ENCODE measurements at places on chromosomes 3 and 15. TPM values are rescaled to one million over a fixed set of nuclear protein-coding genes. Genes with fewer than 3 reads are reported as not detected.

HDC gene
- total RNA-seq: 0.05 TPM

GOLGA6L2 gene
- total RNA-seq: not detected

SLC12A1 gene
- not detected for total RNA-seq

LRRN1 gene
- not detected for total RNA-seq

GOLGA6D gene
- total RNA-seq: not detected

SYNPR gene
- total RNA-seq: not detected

A4GNT gene
- not detected for total RNA-seq

AADAC gene
- total RNA-seq: 9.0 TPM

DIPK2A gene
- total RNA-seq: 6.0 TPM

SLC25A26 gene
- total RNA-seq: 17.8 TPM

ARL6 gene
- 2.9 TPM for total RNA-seq

SERINC4 gene
- total RNA-seq: 0.15 TPM

B3GALNT1 gene
- 0.18 TPM for total RNA-seq

THRB gene
- total RNA-seq: 1.3 TPM

TMEM207 gene
- total RNA-seq: not detected

LSM3 gene
- total RNA-seq: 20.8 TPM

CLSTN2 gene
- total RNA-seq: 0.05 TPM

ANKRD28 gene
- 75.8 TPM for total RNA-seq

RPS27L gene
- total RNA-seq: 340 TPM

VEPH1 gene
- total RNA-seq: 0.25 TPM

CD96 gene
- not detected for total RNA-seq

SLC25A36 gene
- total RNA-seq: 18.3 TPM

SLC6A11 gene
- total RNA-seq: 0.13 TPM

GP5 gene
- 0.02 TPM for total RNA-seq

TTLL3 gene
- 6.7 TPM for total RNA-seq

CATSPER2 gene
- 0.50 TPM for total RNA-seq

TRPC1 gene
- total RNA-seq: 4.7 TPM

AHSG gene
- total RNA-seq: 0.09 TPM

SKIC8 gene
- 115 TPM for total RNA-seq

ENTPD3 gene
- total RNA-seq: 0.03 TPM

GOLGA8J gene
- total RNA-seq: not detected

PPARG gene
- total RNA-seq: 42.1 TPM

Data from A549 treated with dexamethasone at 1 μM for 4 hours (cell line).